ENCODE measurements at places on chromosomes 5 and 9. TPM values are rescaled to one million over a fixed set of nuclear protein-coding genes. Genes with fewer than 3 reads are reported as not detected.

The LCN9 gene
- polyA plus RNA-seq: not detected

The NUTM2F gene
- polyA plus RNA-seq: not detected

The PDZD2 gene
- 1.4 TPM for polyA plus RNA-seq

The ZNF462 gene
- 2.0 TPM for polyA plus RNA-seq

The ZNF608 gene
- polyA plus RNA-seq: 5.7 TPM

The EFNA5 gene
- 0.54 TPM for polyA plus RNA-seq

The PDE6A gene
- not detected for polyA plus RNA-seq

The MEF2C gene
- 7.2 TPM for polyA plus RNA-seq

The PCDHA4 gene
- polyA plus RNA-seq: not detected

The GPR151 gene
- not detected for polyA plus RNA-seq

The UIMC1 gene
- polyA plus RNA-seq: 23.0 TPM

The NUTM2G gene
- polyA plus RNA-seq: not detected

The ORM2 gene
- polyA plus RNA-seq: not detected

- DNase-seq: no peak
Observed at GRCh38 chr5:124754206-124754927, 7.9 kb upstream of the ZNF608 start.

DNA sequence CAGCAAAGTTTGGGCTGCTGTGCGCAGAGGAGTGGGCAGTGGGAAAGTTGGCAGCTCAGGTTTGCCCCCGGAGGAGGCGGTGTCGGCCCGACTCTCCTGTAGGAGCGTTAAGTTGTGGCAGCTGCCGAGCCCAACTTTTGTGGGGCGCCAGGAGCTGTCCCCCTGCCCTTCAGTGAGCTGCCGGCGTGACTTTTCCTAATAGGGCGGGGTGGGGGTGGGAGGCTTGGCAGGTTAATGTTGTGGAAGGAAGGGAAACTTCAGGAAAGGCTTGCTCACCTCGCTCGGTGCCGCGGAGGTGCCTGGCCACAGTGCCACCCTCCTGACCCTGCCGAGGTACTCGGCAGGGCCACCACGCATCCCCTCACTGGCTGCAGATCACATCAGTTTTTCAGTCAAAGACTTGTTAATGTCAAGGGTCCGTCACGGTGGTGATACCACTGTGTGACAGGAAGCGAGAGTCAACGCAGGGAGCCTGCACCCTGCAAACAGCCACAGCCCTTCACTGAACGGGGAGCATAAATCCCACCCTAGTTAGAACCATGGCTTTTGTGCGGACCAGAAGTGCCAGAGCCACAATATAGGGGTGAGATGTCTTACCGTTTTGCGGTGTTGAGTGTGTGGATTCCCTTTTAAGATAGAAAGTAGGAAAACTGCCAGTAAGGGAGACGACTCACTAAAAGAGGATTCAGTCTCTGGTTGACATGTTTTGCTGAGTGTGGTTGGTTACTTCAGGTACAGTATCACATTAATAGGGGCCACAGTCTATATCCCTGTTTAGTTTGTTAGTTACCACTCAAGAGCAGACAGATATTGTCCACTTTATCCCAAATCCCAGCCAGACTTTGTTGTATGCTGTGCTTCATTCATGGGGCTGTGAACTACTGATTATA is 796 bp downstream of the LNPEP start:
- DNase-seq: peak; percentile 54

DNA sequence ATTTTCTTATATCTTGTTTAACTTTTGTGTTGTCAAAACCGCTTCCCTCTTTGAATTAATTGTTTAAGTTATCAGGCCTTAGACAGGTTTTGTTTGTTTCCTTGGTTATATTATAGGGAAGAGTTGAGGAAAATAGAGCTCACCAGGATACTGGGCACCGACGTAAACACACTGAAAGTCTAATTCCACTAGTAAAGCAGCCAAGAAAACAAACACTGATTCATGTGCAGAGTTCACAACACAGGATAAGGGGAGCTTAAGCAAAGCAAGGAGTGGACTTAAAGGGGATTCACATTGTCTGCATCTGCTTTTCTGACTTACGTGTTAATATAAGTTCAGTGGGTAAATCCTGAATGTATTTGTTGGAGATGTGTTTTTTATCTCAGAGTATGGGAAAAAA is 139.0 kb upstream of the CDH6 start:
- DNase-seq: no peak

DNA sequence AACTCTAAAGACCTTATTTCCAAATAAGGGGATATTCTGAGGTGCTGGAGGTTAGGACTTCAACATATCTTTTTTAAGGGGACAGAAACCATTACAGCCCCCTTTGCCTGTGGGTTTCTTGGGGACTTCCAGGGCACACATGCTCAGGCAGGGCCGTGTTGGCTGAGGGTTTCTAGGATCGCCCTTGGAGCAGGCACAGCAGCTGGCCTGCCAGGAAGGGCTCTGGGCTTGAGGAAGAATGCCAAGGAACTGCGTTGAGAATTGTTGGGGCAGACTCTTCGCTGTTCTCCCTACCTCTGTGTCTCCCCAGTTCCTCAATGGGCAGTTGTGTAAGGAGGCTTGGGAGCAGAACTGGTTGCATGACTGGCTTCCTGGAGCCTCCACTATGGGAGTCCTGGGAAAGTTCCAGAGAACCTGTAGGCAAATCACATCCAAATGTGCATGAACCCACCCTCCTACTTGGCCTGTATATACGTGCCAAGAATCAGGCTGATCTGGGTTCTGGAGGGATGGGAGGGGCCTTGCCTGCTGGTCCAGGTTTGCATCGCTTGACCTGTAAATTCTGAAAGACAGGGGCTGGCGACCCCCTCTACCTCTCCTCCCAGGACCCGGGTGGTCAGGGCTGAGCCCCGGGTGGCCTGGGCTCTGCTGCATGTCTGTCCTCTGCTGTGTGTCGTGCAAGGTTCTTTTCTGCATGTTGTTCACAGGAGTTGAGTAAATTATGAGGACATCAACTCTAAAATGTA is 65.5 kb downstream of the HSPA4 start:
- no peak for DNase-seq

DNA sequence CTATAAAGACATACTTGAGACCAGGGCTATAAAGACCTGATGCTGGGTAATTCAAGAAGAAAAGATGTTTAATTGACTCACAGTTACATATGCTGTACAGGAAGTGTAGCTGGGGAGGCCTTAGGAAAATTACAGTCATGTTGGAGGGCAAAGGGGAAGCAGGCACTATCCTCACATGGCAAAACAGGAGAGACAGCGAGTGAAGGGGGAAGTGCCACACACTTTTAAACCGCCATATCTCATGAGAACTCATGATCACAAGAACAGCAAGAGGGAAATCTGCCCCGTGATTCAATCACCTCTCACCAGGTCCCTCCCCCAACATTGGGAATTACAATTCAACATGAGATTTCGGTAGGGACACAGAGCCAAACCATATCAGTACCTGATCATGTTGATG is 89.9 kb upstream of the ADAMTSL1 start:
- DNase-seq: no peak

- DNase-seq: no peak
Observed at GRCh38 chr5:179484201-179484600, 66.2 kb upstream of the RUFY1 start.

DNA sequence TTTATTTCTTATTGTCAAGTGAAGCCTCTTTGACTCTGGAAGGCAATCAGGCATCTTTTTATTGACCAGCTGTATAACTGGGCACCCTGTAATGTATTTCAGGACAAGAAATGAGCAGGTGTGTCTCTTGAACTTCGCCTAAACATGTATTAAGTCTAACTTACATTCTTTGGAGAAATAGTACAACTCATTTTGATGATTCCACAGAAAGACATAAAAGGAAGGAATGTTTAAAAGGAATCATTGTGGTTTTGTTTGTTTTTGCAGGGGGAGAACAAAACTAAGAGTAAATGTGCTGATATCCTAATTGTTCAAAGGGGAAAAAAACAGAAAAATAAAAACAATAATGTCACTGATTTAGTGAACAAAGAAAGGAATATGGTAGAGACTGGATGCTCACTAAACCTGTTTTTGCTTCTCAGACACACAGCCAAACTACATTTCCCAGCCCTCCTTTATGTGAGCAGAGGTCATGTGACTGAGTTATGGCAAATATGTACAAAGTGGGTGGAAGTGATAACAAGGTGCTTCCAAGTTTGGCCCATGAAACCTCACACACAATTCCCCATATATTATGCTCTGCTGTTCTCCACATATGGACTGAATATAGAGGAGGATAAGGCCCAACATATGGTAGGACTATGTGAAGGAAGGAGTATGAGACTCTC is 150.6 kb upstream of the ACOT12 start:
- peak; percentile 29 for DNase-seq

GRCh38 chr5:141779503-141779973 is 97.5 kb upstream of the ARAP3 start:
- DNase-seq: no peak

GRCh38 chr5:157913575-157913974 is 54.6 kb upstream of the CLINT1 start:
- peak; percentile 13 for DNase-seq

DNA sequence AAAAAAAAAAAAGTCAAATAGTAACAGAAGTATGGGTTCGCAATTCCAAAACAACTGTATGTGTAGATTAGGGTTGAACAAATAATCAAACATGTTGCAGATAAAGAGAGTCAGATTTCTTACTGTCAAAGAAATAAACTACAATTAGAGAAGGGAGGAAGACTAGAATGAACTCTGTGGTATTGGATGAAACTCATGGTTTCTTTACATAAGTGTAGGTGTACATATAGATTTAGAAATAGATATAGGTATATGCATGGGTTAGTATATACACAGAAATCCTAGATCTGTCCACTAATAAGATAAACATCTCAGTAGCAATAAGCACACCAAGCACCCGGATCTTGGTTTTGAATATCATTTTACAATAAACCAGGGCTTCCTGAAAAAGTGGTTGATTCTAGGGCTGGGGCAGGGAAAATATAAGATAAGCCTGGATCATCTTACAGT is 21.3 kb downstream of the DTWD2 start:
- no peak for DNase-seq

DNA sequence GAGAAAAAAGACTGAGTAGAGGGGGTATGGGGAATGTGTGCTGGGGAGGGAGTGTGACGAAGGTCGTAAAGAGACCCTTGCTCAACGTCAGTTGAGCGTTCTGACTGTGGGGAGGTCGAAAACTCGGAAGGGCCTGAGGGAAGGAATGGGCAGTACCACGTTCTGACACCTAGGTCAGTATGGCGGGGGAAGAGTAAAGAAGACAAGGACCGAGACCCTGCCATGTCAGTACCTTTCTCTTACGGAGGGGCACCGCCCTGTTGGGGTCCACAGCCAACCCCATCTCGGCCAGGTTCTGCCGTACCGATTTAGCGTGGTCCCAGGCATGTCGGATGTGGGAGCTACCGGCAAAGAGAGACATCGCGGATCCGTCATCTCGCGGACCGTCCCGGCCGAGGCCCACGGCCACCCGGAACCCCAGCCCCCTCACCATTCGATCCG is 375 bp downstream of the NOP16 start:
- no peak for DNase-seq

DNA sequence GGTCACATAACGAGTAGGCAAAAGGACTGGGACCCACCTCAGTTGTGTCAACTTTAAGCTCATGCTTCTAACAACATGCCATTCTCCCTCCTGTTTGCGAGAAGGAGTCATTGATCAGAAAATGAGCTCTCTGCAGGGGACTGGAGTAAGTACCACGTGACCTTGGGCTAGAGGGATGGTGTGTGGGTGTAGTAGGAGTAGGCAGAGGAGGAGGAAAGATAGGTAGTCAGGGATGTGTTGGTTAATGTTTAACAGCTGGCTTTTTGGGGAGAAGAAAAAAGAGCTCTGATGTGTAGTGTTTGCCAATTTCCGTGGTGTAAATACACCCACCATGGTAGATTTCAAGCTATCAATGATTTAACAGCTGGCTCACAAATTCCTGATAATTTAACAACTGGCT is 160.3 kb upstream of the TBC1D2 start:
- DNase-seq: no peak

DNA sequence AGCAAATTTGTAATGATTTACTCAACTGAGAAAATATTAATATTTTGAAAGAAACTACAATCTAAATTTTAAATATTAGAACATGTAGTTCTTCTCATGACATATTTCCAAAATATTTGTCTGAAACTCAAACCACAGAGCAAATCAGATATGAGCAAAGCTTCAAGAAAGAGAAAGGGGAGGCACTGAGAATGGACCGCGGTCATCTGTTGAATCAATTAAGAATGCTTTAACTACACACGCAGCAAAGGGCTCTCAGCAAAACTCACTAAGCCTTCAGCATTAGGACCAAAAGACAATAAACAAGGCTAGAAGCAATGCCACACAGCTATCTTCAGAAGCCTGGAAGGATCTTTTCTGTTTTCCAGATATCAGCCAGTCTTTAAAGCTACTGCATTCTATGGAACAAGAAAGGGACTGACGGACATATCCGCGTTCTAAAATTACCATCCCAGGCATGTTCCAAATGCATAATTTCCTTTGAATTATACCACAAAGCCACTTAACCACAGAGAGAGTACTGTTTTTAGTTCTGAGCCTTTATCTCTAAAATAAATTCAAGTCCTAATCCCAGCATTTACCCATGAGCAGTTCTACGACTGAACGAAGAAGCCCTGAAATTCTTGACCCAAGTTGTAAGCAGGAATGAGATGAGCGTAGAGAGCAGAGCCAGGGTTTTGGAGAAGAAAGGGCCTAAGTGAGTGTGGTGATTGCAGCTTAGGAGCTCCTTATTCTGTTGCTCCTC is 513.5 kb downstream of the AGTPBP1 start:
- no peak for DNase-seq

Data from small intestine (tissue), 16 donors.